ENCODE measurements at places on chromosomes 7 and 10. TPM values are rescaled to one million over a fixed set of nuclear protein-coding genes. Genes with fewer than 3 reads are reported as not detected.

DNA sequence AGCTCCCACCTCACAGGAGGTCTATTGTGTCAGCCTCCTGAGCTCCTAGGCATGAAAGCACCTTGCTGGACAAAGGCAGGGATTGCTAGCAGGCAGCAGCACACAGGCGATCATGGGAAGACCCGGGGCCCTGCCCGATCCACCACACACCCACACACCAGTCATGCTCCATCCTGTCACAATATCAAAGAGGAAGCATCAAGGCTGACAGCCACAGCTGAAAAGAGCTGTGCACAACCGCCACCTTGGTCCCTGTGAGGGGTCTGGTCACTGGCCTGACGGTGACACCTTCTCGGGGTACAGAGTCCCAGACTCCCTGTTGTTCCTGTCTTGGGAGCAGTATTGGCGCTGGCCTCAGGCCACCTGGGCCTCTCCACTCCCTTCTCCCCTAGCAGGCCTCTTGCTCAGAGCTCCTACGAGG is 89.7 kb upstream of the RET start:
- DNase-seq = no peak

DNA sequence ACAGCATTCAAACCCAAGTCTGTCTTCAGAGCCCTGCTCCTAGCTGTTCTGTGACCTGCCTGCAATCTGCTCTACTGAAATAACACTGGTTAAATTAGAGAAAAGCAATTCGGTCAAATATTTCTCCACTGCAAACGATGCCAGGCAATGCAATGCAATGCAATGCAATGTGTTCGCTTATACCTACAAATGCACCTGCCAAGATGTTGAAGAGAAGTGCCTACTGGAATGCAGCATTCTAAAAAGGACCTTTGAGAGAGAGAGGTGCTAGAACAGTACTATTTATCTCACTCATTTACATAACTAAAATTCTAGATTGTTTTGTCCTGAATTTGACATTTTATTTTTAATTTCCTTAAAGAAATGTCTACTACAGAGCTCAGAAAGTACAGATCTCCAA is 157.3 kb upstream of the CDK1 start:
- no peak for DNase-seq

DNA sequence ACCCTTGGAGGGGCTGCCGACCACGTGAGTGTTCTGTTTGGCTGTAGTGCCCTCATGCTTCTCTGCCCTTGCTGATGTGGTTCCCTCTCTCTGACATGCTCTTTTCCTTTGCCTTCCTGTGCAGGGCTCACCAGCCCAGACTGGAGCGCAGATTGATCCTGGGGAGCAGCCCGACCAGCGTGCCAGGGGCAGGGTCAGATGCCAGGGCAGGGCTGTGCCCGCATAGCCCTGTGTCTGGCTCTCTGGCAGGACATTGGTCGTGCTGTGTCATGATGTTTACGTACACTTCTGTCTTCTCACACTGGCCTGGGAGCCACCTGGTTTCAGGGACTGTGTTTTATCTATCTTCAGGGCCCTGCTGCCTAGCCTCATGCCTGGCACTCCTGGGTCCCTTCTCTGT is 300.8 kb downstream of the CAMK1D start:
- DNase-seq = no peak

- DNase-seq = no peak
Measured at GRCh38 chr7:74057216-74057925, 26.2 kb upstream of the LIMK1 start.

GRCh38 chr10:11177926-11178471 is 160.3 kb downstream of the CELF2 start:
- no peak for DNase-seq

DNA sequence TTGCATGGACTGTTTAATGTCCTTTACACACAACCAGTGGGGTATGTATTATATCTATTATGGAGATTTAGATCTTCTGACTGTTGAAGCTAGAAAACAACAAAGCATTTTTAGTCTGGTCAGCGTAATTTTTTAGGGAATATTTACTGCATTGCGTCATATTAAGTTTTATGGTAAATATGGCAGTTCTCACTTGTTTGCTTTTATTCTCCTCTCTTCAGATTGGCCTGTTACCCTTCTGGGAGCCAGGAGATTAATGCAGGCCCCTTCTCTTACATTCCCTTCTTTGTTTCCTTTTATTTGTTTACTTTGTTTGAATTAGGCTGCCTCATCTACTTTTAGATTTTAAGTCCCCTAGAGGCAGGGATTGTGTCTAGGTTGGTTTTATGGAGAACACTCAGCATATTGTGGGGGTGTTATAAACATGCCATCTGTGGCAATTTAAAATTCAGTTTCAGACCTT is 13.8 kb downstream of the UBE2D1 start:
- no peak for DNase-seq

DNA sequence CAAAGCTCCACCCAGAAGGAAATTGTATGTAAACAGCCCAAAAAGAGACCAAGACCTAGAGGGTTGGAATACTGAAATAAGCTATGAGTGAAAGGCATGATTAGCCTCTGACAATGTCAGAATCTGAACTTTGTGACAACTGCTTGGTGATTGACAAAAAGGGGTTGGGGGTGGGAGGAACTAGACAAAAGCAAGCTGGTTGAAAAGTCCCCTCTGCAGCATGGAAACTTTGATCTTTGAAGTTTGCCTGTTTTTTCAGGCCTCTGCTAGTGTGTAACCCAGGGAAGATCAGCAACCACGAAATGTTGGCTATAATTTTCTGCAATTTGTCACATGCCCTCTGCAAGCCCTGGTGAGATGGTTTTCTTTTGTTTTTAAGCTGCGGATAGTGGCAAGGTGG is 104.8 kb upstream of the SLC25A13 start:
- no peak for DNase-seq

NXPH1 gene
- not detected for total RNA-seq

HHEX gene
- total RNA-seq = 50.5 TPM

LEP gene
- not detected for total RNA-seq

All from pulmonary artery endothelial cell (primary cell).